ENCODE measurements at places on chromosomes 12 and 14.
A peak's percentile ranks its signal among the peaks of the same experiment; 100 is the strongest.

GRCh38 chr12:54138219-54138618 lies 50.6 kb downstream of the SMUG1 start:
- no peak for DNase-seq

DNA sequence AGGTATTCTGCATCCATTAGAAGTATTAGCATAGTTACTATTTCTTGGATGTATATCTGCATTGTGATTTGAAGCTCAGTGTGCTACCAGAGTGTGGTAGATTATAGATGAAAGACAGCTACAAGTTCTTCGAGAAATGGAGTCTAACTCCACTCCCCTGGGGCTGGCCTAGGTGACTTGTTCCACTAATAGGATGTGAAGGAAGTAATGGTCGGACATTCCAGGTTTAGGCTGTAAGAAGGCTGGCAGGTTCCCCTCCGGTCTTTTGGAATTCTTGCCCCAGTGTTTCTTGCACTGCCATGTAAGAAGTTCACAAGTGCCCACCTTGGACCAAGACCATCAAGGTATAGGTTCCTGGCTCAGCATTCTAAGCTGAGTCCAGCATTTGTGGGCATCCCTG lies 236.4 kb downstream of the FLRT2 start:
- no peak for DNase-seq

GRCh38 chr14:31229009-31229408 lies 21.4 kb upstream of the HECTD1 start:
- DNase-seq, result no peak

DNA sequence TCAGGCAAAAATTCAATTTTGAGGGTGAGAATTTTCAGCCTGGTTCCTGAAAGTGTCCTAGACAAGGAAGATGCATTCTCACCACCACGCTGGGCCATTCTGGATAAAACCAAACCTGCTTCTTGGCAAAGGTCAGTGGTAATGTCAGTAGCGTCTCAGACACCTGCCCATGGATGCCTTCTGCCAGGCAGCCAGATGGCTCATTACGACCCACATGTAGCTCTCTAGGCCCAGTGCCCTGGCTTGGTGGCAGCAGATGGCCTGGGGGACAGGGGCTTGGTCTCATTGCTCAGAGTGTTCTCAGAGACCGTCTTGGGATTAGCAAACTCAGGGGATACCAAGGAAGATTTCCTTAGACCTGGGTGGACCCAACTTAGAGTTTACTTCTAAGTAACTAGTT lies 105.1 kb downstream of the ARF6 start:
- no peak for DNase-seq

- DNase-seq, result no peak
Observed at GRCh38 chr12:15942475-15942874, 31.3 kb downstream of the DERA start.

DNA sequence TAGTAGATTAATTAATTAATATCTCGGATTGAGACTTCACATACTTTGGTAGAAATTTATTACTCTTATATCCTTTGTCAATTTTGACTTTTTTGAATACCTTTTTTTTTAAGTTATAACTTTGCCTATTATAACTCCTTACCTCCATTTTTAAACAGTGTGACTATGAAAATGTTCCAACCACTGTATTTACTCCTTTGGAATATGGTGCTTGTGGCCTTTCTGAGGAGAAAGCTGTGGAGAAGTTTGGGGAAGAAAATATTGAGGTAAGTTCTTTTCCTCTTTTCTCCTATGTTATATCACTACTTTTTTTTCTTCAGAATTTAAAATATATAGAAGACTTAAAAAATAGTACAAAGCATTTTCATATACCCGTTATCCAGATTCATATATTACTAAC lies 27.8 kb downstream of the EID3 start:
- DNase-seq, result no peak

- no peak for DNase-seq
Observed at GRCh38 chr12:32868885-32869284, 27.7 kb downstream of the PKP2 start.

GRCh38 chr12:64160711-64161060 lies 61.4 kb downstream of the KICS2 start:
- no peak for DNase-seq

DNA sequence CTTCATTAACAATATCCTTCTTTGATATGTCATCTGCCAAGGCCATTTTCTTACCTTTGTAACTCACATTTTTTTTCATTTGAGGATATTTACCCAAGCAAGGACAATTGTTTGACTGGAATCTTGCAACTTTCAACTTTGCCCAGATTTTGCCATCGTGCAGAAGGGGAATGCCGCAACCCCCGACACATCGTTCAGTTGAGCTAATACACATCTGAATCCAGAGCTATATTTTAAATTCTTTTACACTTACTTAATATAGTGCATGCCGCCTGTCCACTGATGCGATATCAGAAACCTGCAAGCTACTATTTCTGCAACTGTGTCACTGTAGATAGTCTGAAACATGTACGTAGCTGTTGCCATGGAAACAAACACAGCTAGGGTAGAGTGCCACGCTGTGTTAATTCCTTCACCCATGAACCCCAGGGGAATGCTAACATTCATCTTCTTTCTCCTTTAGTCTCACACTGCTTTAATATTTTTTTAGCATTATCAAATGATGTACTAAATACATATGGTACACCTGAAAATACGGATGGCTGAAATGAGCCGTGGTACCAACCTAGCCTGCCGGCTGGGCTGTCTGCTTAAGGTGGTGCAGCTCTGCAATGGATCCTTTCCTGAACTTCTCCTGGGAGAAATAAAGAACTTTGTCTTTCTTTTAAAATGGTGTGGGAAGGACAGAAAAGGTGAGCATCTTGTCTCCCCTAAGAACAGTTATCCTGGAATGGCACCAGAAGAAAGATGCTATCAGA lies 77.0 kb upstream of the FOXN3 start:
- no peak for DNase-seq

DNA sequence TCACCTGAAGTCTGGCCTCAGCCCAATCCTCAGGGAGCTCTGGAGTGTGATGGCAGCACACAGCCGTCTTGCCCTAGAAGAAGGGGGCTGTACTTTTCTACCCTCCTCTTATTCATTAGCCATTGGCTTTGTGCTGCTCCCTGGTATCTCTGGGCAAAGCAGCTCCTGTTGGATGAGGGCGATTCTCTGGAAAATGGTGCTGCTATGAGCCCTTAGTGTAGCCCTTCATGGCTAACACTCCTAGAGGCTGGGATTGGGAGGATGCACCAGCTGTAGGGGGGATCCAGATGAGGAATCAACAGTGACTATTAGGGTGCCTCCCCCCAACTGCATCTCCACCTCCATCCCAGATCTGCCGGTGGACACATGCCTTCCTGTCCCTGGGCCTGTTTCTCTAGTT lies 32.6 kb downstream of the RPH3A start:
- DNase-seq, result no peak

- DNase-seq, result no peak
Observed at GRCh38 chr12:18340786-18341185, 79.5 kb downstream of the PIK3C2G start.

DNA sequence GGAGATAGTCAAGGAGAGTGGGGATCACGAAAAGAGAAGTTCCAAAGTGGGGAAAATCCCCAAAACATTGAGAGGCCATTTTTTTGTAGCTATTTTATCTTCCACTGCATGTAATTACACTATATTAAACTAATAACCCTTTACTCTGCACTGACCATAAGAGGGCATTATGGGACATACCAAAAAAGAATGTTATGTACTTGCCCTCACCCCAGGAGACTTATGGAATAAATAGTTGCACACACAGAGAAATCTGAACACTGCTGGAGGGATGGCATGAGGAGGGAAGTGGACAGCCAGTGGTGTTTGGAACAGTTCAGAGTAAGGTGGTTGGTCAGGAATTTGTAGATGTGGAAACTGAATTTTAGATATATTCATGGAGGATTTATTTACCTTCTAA lies 422.9 kb downstream of the SNAPC1 start:
- DNase-seq, result no peak

DNA sequence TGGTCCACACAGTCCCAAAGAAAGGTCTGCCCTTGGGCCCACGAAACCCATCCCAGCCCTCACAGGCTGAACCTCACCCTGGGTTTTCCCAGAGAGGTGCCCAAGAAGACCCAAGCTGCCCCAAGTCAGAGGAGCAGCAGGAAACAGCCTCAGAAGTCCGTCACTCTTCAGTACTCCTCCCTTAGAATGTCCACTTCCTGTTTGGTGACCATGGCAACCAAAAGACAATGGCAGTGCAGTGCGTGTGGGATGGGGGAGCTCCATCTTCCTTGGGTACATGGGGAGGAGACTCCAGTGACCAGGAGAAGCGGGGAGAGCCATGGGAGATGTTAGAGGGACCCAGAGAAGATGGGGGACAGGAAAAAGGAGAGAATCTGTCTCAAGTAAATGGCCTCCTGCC lies 11.3 kb downstream of the SELPLG start:
- peak; percentile 84 for DNase-seq

GRCh38 chr14:102982852-102983470 lies 60.5 kb downstream of the AMN start:
- no peak for DNase-seq

- no peak for DNase-seq
Observed at GRCh38 chr14:22517117-22517720, 71.8 kb downstream of the DAD1 start.

- no peak for DNase-seq
Observed at GRCh38 chr14:72608391-72609204, 285.3 kb downstream of the DPF3 start.

- DNase-seq, result no peak
Observed at GRCh38 chr14:102927346-102927877, 4.9 kb downstream of the AMN start.

DNA sequence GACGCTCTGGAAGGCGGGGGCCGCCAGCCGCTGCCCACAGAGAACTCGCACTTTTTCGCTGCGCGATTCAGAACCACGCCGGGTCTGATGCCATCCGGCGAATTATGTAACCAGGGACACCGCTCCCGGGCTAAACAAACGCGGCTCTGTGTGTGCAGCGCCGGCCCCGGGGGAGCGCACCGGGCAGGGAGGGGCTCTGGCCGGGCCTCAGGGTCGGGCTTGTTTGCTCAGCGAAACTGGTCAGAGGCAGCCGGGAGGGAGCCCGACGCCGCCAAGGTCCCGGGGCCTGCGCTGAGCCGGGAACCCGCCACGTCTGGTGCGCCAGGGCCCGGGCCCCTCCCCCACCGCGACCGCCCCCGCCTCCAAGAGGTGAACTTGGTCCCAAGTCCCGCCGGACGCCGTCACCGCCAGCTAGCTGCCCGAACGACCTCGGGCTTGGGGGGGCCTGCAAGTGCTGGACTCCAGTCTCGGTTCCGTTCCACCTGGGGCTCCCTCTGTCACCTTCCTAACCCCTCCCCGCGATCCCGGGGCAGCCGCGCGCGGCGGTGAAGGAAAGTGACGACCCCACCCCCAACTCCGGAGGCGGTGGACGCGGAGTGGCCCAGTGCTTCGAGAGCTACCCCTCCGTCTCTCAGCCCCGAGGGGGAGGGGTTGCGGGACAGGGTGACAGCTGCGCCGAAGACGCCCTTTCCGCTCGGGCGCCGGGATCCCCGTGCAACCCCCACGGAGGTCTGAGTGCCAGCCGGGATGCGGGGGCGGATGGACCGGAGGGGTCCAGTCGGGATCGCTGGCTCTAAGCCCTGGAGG lies 848 bp downstream of the CTDSP2 start:
- DNase-seq, result no peak

DNA sequence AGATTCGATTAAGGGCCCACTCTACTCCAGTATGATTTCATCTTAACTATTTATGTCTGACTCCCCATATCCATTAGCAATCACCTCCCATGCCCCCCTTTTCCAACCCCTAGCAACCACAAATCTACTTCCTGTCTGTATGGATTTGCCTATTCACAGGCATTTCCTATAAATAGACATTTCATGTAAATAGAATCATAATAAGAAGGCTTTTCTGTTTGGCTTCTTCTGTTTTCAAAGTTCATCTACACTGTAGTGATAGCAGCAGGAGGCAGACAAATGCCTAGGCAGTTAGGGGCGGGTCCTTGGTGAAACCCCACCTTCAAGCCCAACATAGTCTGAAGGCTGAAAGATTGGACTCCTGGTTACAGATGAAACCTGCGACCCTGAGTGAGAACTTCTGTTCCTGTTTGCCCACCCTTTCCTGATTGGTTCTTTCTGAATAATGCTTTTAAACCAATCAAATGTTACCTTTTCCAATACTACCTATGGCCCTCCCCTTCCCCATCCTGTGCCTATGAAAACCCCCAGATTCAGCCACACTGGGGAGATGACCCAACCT lies 62.1 kb upstream of the HECTD1 start:
- DNase-seq, result no peak

DNA sequence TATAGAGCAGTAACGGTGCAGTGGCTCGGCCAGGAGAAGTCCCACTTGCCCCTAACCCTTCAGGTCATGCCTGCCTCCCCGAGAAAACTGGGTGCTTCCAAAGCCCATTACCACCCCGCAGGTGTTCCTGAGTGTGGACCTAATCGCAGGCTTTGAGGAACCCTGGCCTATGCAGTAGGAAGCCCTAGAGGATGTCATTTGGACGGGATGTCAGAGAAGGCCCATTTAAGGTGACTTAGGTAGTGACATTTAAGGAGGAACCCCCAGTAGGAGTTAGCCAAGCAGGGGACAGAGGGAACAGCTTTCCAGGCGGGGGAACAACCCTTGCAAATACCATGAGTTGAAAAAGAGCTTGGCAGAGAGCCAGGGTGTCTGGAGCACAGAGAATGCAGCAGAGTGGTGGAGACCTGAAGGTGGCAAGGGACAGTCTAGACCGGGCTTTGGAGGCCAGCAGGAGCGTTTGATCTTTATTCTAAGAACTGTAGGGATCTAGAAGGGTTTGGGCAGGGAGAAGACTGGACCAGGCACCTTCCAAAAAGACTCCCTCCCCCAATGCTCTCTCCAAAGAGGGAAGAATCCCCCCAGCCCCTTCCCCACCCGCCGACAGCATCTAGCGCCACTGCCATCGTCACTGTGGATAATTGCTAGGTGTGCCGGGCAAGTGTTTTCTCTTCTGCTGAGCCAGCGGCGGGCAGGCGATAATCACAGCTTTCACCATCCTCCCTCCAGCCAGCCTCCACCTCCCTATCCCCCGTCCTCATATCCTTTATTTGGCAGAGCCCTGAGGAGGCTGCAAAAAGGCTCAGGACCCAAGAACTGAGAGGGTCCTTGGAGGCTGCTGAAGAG lies 33.3 kb upstream of the BEGAIN start:
- DNase-seq, result no peak

GRCh38 chr14:35336494-35337268 lies 44.5 kb downstream of the PSMA6 start:
- peak; percentile 49 for DNase-seq

DNA sequence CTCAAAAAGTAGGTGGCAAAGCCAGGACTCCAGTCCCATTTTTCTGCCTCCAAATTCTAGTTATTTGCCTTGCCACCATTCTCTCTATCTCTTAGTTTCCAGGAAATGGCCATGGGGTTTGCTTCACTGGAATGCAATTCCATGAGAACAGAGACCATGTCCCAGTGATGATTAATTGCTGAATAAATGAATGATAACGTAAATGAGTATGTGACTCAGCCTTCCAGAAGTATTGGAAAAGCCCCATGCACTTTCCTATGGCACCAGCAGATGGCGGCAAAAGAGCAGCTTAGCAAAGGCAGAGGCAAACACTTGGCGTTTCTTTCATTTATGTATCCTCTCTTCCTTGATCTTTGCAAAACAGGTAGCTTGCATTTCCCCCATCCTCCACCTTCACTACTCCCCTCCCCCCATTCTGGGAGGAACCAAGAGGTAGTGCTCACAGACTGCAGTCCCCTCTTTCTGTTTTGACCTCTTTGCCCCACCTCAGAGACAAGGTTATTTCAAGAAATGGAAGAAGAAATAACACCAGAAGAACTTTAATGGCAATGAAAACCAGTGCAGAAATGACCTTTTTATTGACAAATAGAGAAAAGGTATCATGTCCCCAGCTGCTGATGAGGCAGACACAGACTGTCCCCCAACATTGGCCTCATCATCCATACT lies 21.3 kb downstream of the TBX3 start:
- DNase-seq, result peak; percentile 64

- peak; percentile 73 for DNase-seq
Observed at GRCh38 chr14:58663494-58664111, 25.8 kb downstream of the DACT1 start.
